ENCODE measurements at places on chromosomes 16 and 17. TPM values are rescaled to one million over a fixed set of nuclear protein-coding genes. Genes with fewer than 3 reads are reported as not detected.

DNA sequence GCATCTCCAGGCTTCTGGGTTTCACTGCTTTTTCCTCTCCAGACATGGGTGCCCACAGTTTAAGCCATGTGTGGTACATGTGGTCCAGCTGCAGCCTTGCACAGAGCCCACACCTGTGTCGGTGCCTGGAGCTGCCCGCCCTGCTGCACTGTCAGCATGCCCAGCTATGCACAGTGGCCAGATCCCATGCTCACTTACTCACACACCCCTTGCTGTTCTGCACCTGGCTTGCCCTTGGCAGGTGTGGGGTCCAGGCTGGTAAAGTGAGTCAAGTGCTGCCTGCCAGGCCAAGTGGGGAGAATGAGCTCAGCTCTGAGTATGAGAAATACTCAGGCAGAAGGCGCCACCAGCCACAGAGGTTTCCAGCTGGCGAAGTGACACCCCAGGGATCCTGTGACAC, 739.9 kb downstream of the CDH11 start:
- DNase-seq, result no peak

Gene TMEM92
- total RNA-seq, result 1.8 TPM

DNA sequence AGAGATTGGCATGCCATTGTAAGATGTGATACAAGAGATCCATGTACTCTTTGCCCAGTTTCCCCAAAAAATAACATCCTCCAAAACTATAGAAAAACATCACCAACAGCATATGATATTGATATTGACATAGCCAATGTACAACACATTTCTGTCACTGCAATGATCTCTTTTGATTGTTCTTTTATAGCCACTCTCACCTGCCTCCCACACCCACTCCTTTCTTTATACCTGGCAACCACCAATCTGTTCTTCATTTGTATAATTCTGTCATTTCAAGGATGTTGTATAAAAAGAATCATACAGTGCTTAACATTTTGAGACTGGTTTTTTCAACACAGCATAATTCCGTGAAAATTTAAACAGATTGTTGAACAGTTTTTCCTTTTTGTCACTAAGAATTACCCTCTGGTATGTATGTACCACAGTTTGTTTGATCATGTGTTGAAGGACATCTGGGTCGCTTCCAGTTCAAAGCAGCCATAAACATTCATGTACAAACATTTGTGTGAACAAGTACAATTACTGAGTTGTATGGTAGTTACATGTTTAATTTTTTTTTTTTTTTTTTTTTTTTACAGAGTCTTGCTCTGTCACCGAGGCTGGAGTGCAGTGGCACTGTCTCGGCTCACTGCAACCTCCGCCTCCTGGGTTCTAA, 9.9 kb downstream of the KRTAP9-1 start:
- DNase-seq, result no peak

- DNase-seq, result no peak
These were observed 18.7 kb downstream of the ZNF200 start for GRCh38 chr16:3216263-3216640.

DNA sequence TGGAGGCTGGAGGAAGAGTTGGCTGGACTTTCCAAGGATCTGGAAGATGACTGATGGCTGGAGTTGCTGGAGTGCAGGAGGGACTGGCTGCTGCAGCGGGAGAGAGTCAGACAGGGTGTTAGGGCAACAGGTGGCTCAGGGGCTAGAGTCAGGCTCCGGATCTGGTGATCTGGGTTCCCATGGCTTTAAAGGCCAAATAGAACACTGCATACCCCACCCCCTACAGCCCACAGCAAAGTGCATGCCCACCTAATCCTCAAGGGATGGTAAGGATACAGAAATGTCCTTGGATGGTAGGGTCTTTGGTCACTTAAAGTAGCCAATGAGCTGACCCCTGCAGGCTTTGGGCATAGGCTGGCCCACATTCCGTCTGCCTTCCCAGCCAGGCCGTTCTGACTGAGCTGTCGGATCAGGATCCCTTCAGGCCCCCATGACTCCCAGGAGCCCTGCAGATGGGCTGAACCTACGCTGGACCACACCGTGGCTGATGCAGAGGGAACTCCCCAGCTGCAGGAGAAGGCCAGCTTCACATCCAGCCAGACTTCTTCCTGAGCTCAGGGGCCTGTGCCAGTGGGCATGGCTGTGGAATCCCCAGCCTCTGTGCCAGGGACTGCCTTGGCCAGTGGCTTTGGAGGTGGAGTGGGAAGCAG, 13.9 kb downstream of the TNS4 start:
- DNase-seq, result no peak
